Smooth muscle cell of the pulmonary artery (primary cell): ENCODE measurements at places on chromosomes 11 and 22. TPM values are rescaled to one million over a fixed set of nuclear protein-coding genes. Genes with fewer than 3 reads are reported as not detected.

Gene DDI1
- not detected in 2 replicates for total RNA-seq

Gene SPDYC
- not detected in 2 replicates for total RNA-seq

Gene SLC22A12
- total RNA-seq: not detected in 2 replicates

Gene SHANK3
- 0.33 and 0.59 TPM in 2 replicates for total RNA-seq

Gene LIF
- 46.1 and 47.4 TPM in 2 replicates for total RNA-seq

Gene TBX10
- total RNA-seq: not detected in 2 replicates
